Fibroblast of skin of right biceps (primary cell): ENCODE measurements at places on chromosomes 12 and 14.

- DNase-seq = no peak
These were observed 57.9 kb upstream of the STK38L start for GRCh38 chr12:27186022-27186839.

GRCh38 chr14:101040538-101041442, 137.3 kb upstream of the RTL1 start:
- no peak for DNase-seq

DNA sequence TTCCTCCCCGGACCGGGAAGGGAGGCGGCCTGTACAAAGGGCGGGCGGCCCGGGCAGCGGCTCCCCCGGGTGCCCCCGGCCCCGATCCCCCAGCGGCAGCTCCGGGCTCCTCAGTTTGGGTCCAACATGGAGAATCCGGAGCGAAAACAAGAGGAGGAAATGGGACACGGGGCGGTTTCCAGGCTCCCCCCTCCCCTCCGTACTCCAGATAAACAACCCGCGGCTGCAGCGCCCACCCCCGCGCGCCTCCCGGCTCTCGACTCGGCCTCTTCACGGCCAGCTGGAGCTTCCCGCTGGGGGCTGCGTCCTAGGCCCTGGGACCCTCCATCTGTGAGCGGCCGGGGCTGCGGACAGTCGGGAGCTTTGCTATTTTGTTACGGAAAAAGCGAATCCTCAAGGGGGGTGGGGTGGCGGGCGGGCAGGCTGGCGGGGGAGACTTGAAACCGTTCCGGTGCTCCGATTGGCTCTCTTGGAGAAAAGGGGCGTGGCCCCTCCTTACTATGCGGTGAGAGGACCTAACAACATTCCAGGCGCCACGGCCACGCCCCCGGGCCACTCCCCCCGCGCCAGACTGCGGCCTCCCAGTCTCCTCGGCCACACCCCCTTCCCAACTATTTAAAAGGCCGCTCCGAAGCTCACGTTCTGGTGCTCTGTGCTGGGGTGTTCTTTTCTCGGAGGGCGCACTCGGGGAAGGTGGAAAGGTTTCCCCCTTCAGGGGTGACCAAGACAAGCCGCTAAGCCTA, at the start of gene CTDSP2:
Gene CTDSP2, minus strand, starts transcription at position 153 of the 743 bp plus-strand sequence. CDS start 294 bp downstream, outside the sequence.
- peak; percentile 99 for DNase-seq

DNA sequence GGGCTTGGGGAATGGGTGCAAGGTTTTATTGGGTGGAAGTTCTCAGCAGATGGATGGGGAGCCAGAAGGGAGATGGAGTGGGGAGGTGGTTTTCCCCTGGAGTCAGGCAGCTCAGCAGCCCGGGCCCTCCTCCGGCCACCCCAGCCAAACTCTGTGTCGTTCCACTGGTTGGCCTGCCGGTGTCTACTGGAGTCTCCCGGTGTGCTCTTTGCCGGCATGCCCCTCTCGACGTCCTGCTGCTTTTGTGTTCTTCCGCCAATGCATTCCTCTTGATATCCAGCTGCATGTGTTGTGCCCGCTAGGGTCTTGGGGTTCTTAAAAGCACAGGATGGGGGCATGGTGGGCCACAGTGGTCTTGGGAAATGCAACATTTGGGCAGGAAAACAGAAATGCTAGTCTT, 72.8 kb downstream of the SEC23A start:
- no peak for DNase-seq

- DNase-seq = no peak
These were observed 157.3 kb upstream of the DDHD1 start for GRCh38 chr14:53310412-53310811.

GRCh38 chr12:65355461-65355860, 77.0 kb downstream of the MSRB3 start:
- DNase-seq = peak; percentile 86

DNA sequence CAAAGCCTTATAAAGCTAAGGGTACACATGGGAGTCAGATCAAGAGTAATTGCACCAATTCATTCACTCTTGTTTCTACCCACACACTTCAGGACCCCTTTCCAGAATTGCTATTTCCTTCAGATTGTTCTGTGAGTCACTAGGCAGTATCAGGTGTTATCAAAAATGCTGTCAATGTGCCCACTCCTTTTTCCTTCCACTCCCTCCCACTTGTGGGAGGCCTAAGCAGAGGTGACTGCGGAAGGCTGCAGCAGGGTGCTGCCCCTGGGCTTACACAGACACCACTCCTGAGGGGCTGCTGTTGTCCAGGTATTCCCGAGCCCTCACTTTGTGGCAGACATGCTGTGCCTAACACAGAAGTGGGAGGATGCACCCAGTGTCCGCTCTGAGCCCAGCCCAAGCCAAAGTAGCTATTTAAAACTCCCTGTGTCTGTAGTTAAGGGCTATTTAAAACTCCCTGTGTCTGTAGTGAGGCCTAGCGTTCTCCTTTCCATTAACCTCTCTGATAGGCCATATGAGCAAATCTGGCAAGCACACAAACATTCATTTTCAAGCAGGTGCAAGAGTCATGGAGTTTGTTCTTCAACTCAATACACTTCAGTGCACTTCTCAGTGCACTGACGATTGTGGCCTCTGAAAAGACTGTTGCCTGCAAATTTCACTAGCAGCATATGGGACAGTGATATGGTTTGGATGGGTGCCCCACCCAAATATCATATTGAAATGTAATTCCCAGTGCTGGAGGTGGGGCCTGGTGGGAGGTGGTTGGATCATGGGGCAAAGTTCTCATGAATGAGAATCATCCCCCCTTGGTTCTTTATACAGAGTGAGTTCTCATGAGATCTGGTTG, 117.8 kb downstream of the PHLDA1 start:
- DNase-seq = no peak

- no peak for DNase-seq
These were observed 23.6 kb upstream of the TTC7B start for GRCh38 chr14:90839889-90840266.

DNA sequence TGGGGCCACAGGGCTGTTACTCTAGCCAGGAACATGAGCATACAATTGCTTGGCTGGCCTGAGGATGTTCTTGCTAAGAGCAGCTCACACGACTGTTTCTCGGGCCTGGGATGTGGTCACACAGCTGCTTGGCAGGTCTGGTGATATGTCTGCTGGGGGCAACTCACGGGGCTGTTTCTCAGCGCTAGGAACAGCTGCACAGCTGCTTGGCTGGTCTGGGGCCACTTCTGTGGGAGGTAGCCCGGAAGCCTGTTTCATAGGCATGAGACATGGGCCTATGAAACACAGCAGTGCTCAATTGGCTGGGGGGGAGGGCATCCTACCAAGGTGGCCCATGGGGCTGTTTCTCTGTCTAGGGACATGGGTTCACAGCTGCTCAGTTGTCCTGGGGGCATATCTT, 73.4 kb upstream of the DDHD1 start:
- DNase-seq = no peak

GRCh38 chr12:40745386-40745785, 53.1 kb downstream of the CNTN1 start:
- DNase-seq = no peak

GRCh38 chr14:32453857-32454810, 125.0 kb downstream of the AKAP6 start:
- DNase-seq = peak; percentile 37

GRCh38 chr12:132672116-132672515, 15.0 kb downstream of the POLE start:
- DNase-seq = no peak

DNA sequence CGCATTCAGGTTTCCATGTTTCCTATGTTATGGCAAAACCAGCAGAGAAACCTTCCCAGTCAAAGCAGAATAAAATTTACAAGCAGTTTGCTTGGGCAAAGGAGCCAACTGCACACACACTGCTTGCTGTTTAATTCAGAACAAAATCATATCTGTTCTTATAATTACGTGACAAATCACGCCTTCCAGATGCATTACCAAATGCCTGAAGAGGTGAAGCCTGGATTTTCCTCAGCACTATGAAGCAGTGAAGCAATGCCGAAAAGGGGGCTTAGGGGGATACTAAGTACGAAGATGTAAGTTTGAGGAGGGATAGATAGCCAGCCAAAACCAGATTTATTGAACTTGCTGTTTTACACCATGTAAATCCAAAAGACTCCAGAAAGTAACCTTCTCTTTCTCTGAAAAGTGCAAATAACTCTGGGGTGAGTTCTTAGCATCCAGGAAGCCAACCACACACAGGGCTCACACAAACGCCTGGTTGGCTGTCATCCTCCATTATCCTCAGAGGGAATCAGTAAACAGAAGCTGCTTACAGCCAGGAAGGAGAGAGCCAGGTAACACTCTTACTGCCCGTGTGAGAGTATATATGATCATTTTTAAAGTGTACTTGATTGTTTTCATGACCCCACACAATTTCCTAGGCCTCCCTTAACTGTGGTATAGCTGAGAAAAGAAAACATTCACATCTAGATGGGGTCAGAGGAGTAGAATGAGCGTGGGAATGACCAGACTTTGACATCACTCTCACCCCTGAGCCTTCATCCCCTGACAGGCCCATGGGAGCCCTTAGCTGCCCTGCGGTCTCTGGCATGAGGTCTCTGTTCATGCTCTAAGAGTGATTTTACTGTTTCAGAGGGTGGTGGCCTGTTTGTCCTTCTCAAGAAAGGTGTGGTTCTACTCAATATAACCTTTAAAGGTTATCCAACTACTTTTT, 442.5 kb downstream of the EGLN3 start:
- DNase-seq = no peak

GRCh38 chr12:112977641-112978040, 678 bp upstream of the OAS2 start:
- no peak for DNase-seq

GRCh38 chr14:96309896-96310330, 53.2 kb downstream of the ATG2B start:
- DNase-seq = peak; percentile 12

GRCh38 chr14:90419200-90419599, 22.4 kb downstream of the CALM1 start:
- DNase-seq = peak; percentile 95

- peak; percentile 84 for DNase-seq
These were observed 4.7 kb downstream of the LRIG3 start for GRCh38 chr12:58915634-58916033.

DNA sequence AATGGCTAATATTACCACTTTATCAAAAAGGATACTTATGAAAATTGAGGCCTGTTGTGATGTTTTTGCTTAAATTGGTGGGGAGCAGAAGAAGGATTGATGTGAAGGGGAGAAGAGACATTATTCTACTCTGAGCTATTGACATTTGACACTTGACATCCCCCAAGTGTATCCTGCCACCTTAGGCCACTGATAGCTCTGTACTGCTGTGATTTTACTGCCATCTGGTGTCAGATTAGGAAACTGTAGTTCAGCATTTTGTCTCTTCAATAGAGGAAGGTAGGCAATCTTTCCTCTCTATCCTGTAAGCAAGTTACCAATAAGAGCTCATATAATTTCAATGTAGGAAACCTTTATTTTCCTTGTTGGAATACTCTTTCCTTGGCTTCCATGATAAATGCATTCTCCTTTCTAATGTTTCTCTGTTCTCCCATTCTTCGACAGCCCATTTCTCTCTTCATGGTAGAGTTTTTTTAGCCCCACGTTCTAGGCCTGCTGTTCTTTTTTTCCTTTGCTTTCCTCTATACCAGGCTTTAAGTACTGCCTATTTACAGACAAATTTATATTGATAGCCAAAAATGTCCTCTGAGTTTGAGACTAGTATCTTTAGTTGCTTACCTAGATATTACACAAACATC, 46.3 kb downstream of the PPHLN1 start:
- peak; percentile 47 for DNase-seq

- DNase-seq = peak; percentile 8
These were observed 13.7 kb downstream of the POMT2 start for GRCh38 chr14:77306851-77307496.

DNA sequence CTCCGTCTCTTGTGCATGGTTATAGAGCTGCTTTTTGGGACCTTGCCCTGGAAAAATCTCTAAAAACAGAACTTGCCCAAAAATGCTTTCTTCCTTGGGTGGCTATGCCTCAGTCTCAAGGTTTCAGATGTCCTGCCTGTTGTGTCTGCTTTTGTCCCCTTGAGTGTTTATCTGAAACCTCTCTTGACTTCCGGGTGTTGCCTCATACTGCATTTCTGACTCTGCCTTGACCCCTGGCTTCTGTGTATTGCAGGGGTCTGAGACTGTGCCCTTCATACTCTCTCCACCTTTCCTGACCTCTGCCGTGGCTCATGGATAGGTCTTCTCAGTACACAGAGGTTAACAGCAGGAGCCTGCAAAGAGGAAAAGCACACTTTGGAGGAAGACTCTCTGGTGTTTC, 124.8 kb upstream of the NTF3 start:
- no peak for DNase-seq

GRCh38 chr14:101229666-101230065, 326.1 kb upstream of the RTL1 start:
- DNase-seq = no peak

- DNase-seq = no peak
These were observed 1.5 kb downstream of the COPS7A start for GRCh38 chr12:6725350-6725749.
